Keratinocyte (primary cell): ENCODE measurements at places on chromosomes 5 and 9.

DNA sequence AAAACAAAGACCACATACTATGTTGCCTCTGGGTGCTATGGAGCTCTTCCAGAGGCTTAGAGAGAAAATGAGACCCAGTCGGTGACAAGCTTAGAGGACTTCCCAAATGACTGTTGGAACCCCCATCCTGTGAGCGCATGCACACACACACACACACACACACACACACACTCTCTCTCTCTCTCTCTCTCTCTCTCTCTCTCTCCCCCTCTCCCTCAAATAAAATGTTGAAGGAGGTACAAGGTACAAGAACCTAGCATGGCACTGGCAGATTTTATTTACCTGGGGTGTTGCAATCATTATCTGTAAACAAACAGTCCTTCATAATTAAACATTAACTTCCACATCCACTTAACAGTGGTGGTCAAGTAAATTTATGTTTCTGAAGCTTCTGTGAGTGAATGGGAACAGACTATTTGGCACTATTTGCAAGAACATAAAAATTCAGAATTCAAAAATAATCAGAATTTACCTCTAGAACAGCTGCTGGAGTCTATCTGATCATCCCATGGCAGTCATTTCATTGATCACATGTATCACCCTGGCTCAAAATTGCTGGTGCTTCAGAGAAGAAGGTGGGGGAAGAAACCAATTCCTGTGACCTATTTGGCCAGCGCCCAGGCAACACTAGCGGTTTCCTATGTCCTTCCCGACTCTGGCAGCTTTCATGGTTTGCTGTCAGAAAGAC, 24.9 kb downstream of the TRPM3 start:
- DNase-seq, result no peak

DNA sequence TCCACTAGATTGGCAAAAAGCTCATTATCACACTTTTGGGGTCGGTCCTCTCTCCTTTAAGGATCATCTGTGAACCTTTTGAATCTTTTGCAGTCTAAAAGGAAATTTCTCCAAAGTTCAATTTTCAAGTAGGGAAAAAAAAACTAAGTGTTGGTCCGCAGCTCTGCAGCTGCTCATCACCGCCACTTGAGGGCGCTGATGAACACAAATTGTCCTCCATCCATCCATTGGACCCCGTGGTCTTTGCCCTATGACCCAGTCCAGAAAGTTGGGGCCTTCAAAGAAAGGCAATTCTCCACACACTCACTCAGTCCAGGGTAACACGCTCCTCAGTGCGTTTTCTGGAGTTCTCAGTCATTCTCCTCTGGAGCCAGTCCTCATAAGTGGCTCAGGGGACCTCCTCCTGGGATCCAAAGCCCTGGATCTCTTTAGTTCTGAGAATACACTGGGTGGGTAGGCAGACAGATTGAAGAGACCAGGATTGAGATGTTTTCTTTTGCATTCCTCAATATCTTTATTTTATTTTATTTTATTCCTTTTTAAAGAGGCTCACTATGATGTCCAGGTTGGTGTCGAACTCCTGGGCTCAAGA, 63.6 kb upstream of the SLC28A3 start:
- no peak for DNase-seq

DNA sequence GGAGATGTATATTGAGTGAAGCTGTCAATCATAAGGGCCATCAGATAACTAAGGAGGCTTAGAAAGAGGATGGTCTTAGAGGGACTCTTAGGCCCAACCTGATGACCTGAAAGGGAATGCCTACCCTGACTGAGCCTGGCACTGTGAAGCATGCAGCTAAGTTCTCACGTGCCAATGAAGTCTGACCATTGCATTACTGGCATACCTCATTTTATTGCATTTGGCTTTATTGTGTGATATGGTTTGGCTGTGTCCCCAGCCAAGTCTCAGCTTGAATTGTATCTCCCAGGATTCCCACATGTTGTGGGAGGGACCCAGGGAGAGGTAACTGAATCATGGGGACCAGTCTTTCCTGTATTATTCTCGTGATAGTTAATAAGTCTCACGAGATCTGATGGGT, 421.6 kb upstream of the SGCD start:
- DNase-seq, result no peak

DNA sequence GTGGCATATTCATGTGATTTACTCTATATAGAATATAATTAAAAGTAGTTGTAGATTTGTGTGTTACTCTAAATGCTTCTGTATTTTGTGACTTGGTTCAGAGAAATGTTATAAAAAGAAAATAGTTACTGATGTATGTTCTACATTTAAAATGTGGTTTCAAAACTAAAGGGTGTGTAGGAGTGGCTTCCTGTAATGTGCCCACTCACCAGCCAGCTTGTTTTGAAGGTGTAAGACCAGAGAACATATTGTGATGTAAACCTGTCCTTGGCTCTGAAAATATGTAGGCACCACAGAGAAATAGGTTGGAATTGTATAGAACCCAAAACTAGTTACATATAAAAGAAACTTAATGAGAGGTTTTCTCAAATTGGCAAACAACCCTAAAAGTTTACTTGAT, 51.2 kb upstream of the ARRDC3 start:
- no peak for DNase-seq

- no peak for DNase-seq
Measured at GRCh38 chr9:137880160-137880975, 2.8 kb downstream of the CACNA1B start.

DNA sequence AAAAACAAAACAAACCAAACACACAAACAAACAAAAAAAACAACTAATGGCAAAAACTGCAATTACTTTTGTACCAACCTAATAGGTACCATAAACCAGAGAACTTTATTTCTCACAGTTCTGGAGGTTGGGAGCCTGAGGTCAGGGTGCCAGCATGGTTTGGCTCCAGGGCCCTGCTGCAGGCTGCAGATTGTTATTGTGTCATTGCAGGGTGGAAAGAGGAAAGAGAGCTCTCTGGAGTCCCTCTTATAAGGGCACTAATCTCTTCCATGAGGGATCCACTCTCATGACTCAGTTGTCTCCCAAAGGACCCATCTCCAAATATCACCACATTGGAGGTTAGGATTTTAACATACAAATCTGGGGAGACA, 64.9 kb upstream of the CPEB4 start:
- no peak for DNase-seq

DNA sequence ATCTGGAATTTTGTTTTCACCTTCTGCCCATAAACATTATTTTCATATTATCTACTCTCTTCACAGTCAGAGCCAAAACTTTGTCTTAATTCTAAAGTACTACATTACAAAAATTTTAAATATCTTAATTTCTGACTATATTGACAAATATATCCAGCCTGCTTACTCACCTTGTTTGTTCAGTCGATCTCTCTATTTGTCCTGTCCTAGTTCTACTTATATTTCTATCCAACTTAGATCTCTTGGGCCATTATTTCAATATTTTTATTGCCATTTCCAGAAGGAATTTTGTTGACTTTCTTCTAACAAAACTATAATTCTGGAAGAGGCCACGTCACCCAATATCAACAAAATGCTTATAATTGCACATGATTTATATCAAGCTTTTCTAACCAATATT, 652.8 kb upstream of the CTNND2 start:
- no peak for DNase-seq

- no peak for DNase-seq
Measured at GRCh38 chr5:71782771-71783770, 64.0 kb downstream of the CARTPT start.

DNA sequence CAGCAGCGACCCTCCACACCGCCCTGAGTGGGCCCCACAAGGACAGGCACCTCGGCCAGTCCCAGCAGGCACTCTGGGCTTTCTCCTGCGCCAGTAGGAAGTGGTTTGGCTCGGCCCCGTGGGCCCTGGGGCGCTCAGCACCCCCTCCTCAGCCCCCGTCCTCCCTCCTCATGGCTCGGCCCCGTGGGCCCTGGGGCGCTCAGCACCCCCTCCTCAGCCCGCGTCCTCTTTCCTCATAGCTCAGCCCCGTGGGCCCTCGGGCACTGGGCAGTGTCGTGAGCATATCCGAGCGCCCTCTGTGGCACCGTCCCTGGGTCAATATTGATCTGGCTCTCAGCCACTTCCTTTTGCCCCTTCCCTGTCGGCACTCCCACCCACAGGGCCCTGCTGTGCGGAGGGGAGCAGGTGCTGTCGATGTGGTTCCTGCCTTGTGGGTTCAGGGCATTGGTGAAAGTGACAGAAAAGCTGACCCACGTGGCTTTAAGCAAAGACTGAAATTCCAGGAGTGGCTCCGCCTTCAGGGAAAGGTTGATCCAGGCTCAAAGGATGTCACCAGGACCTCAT, 5.5 kb upstream of the SCGB3A1 start:
- no peak for DNase-seq

DNA sequence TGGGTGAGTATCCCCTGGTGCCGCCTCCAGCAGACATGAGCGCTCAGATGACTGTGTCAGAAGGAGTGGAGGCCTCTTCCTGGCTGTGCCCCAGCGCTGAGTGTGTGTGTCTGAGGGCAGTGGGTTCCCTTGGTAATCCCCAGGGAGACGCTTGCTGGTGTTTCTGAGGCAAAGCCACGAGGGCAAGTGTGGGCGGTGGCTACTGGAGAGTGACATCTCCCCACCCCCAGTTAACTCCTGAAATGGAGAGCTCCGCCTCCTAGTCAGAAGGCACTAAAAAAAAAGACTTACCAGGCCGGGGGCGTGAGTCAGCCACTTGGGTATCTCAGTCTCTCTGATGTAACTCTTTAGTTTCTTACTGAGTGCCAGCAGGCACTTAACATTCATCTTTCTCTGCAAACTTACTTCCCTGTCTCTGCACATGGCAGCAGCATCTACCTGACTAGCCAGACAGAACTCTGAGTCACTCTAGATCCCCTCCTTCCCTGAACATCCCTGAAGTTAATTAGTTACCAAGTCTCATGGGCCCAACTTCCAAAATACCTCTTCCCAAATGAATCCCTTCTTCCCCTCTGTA, 19.3 kb downstream of the ORM2 start:
- peak; percentile 81 for DNase-seq

GRCh38 chr5:129905473-129906176, 1.4 kb downstream of the CHSY3 start:
- DNase-seq, result no peak

- DNase-seq, result no peak
Measured at GRCh38 chr5:137486707-137487106, 12.4 kb downstream of the SPOCK1 start.

- no peak for DNase-seq
Measured at GRCh38 chr5:125424402-125425141, 678.1 kb upstream of the ZNF608 start.

- DNase-seq, result no peak
Measured at GRCh38 chr5:124843596-124843899, 97.1 kb upstream of the ZNF608 start.

DNA sequence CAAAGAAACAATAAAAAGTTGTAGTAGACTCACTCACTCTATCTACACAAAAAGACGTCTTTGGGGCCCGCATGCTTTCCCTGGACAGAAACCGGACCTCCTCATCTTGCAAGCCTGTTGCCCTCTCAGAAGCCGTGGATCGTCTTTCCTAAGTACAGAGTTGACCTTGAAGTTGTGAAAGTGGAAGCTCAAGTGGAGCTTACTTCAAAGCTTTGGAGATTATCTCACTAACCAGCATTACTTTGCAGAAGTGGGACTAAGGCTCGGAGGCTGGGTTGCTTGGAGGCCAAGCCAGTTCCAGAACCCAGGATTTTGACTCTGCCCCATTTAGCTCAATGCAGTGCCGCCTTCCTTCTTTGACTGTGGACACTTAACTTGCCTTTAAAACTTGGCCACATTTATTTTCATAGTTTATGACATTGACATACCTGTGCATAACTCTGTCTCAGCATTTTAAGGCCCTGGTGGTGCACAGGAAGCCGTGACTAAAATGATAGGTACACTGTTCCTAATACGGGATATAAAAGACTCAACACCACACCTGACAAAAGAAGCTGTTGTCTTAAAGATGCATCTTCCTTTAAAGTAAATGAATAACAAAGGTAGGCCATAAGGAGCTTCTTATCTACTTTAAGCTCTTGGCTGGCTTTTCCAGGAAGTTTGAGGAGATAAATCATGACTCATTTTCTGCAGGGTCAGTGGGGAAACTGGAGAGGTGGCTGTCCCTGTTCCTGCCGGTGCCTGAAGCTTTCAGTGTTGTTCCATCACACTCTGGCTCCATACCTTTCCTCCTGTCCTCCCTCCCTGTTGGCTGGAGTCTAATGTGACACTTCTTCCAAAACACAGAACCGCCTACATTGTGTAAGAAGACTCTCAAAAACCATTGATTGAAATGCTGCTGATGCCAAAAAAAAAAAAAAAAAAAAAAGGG, 10.7 kb downstream of the SLC25A25 start:
- no peak for DNase-seq

- peak; percentile 7 for DNase-seq
Measured at GRCh38 chr5:91419571-91420537, 36.7 kb upstream of the ARRDC3 start.

DNA sequence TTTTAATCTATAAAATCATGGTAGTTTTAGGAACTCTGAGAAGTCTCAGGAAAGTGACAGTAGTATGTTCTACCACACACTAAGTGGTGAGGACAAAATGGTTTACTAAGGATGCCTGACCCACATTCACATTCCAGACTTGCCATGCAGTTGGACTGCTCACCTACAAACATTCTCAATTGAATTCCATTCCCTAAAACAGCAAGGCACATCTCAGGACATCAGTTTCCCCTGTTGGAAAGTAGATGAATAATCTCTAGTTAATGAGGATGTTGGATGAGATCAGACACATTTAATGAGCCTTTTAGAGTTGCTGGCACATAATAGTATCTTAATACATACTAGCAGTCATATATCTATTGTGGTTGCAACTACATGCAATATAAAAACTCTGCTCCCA, 76.6 kb downstream of the ZNF618 start:
- DNase-seq, result no peak

DNA sequence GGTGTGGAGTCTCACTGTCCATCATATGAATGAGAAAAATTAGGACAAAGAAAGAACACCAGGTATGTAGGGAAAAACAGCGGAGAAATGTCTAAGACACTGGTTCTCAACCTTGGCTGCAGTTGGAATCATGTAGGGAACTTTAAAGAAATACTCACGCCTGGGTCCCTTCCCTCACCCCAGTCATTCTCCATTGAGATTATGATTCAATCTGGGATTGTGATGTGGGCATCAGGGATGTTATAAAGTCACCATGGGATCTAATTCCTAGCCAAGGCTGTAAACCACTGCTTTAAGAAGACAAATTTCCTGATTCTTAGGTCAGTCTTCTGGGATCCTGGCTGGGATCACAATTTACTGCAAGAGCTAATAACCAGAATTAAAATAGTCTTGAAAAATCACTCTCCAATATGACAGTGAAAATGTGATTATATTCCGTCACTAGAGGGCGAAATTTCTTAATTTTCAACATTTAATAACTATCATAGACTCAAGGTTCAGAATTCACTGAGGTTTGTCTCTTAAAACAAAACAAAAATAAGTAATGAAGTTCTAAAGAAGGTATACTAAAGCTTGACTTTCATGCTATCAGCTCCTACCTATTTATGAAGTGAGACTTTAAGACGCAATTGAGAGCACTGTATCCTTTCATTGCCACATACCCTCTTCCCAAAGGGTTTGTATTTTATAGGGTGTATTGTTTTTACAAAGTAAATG, 60.5 kb downstream of the GLDC start:
- DNase-seq, result no peak
